ENCODE measurements at places on chromosomes 4 and X. TPM values are rescaled to one million over a fixed set of nuclear protein-coding genes. Genes with fewer than 3 reads are reported as not detected.

- DNase-seq = no peak
Observed at GRCh38 chr4:111873801-111874200, 271.5 kb upstream of the FAM241A start.

DNA sequence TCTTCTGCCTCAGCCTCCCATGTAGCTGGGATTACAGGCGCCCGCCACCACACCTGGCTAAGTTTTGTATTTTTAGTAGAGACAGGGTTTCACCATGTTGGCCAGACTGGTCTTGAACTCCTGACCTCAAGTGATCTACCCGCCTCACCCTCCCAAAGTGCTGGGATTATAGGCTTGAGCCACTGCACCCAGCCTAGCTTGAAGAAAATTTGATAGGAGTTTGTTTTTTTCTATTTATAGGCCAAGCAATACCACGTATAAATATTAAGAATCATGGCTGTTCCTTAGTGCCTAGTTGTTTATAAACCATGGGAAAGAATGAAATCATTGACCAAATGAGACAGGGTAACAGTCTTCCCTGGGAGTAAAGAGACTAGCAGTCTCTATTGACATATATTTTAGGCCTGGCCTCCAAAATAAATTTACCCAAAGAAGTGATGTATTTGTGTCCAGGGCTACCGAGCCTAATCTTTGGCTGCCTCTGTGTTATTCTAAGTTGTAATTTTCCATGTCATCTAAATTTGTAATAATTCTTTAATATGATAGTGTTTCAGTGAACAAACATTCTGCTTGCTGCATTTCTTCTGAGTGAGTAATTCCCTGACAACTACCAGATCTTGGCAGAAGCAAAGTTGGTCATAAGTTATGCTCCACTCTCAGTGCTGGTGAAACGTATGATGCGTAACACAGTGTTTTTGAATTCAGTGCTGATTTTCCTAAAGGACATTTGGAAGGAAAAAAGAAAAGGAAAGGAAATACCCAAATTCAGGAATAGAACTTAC is 10.3 kb downstream of the PKD2 start:
- DNase-seq = no peak

GRCh38 chr4:158327525-158327924 is 117.2 kb downstream of the TMEM144 start:
- no peak for DNase-seq

The PGAM4 gene
- not detected for polyA plus RNA-seq
